HS-27A (cell line): ENCODE measurements at places on chromosomes 5 and 9.

- no peak for DNase-seq
Observed at GRCh38 chr9:90870621-90871326, 69.2 kb downstream of the SYK start.

DNA sequence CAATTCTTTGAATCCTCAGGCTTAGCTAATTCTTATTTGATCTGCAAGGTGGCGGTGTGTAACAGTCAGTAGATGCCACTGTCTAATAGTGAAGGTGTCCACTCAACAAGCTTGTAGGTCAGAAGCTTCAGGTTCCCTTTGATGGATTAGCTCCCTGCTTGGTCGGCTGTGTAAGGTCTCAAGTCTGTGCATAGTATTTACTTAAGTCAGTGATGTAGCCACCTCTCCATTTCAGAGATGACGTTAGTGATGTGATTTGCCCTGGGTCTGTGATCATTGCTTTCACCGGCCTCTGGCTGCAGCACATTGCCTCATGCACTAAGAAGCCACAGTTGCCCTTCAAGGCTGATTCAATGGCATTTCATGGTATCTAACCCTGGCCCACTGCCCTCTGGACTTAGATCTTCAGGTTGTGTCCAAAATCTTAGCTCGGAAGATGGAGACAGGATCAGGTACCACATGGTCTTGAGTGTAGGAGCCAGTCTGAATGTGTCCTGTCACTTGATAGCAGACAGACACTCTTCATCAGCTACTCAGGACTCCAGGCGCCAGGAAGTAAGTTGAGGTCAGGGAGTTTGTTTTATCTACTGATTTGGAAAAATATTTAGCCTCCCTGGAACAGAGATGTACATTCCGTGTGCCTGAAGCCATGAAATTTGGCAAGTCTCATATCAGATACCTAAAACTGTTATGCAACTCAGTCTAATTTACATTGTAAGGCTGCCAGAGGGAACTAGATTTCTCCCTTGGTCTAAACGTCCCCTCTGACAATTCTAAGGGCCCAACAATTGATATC is 42.9 kb downstream of the SUB1 start:
- DNase-seq: no peak

GRCh38 chr5:177334155-177334551 is 17.3 kb downstream of the LMAN2 start:
- no peak for DNase-seq

GRCh38 chr5:2430606-2431005 is 320.9 kb downstream of the IRX2 start:
- DNase-seq: no peak

DNA sequence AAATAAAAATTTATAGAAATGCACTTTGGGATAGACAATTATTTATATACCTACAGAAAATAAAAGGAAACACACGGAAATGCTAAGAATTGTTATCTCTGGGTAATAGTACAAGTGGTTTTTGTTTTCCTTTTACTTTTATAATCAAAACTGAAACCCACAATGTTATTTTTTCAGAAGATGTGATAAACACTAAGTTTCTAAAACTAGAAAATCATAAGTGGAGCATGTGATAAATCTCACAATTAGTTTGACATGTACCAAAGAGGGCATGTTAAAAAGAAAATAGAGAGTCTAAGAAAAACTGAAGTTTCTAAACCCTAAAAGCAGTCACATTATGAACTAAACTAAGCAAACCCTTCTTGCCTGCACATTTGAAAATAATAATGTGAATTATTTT is 61.1 kb downstream of the OXCT1 start:
- no peak for DNase-seq
